GM04503 (cell line): ENCODE measurements at places on chromosomes 2 and 18.
A peak's percentile ranks its signal among the peaks of the same experiment; 100 is the strongest.

- no peak for DNase-seq
These were observed 14.7 kb upstream of the OTOS start for GRCh38 chr2:240155048-240155744.

DNA sequence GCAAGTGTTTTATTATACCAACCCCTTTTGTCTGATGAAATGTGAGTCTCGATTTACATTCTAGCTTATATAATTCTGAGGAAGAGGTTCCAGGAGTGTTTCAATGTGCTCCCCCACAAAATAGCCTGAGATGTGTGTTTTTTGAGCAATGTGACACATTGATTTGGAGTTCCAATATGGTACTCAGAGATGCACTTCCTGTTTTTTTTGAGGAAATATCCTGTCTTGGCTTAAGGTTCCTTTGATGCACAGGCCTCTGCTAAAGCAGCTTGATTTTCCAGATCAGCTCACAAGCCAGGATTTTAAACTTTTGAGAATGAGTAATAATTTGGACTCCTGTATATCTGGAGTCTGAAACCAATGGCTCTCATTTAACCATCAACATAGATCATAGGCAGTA is 221.4 kb downstream of the ACTR3 start:
- no peak for DNase-seq

DNA sequence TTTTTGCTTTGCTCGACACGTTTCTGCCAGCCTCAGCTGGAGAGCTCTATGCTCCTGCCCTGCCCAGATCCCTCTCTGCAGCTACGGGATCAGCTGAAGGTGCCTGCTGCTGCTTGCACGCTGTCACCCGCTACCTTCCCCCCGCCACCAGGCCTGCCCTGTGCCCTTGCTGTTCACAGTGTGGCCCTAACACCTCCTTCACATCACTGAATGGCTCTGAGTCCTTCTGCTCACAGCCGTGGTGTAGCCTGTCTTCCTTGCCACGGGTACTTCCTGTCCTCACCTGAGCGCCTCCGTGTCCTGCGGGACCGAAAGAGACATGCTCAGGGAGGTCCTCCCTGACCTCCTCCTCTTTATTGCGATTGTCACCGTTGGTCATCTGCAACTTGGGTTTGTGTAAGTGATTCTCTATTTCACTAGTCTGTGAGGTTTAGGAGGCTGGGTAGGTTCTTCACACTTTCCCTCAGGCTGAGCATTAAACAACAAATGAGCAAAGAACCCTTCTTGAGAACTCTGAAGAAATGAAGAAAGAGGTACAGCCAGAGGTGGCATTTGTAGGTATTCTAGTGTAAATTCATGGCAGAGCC is 127.5 kb downstream of the NCK2 start:
- DNase-seq: no peak

GRCh38 chr2:235064976-235065375 is 113.2 kb downstream of the SH3BP4 start:
- DNase-seq: no peak

GRCh38 chr18:47899107-47899840 is 31.2 kb downstream of the SMAD2 start:
- no peak for DNase-seq

DNA sequence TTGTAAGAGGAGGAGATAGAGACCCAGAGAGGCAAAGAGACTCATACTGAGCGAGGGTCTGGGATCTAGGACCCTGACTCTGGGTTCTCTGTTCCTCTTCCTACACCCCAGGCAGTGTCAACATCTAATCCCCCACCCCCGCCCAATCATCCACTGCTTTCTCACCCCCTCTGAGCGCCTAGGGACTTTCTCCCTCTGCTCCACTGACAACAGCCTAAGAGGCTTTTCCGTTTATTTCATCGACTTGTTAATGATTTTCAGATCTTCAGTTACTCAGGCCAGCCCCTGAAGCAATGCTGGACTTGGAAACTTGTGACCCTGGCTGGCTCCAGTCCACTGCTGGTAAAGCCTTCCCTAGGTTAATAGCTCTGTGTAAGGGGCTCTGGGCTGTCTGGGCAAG is 65.1 kb downstream of the TFCP2L1 start:
- DNase-seq: no peak

DNA sequence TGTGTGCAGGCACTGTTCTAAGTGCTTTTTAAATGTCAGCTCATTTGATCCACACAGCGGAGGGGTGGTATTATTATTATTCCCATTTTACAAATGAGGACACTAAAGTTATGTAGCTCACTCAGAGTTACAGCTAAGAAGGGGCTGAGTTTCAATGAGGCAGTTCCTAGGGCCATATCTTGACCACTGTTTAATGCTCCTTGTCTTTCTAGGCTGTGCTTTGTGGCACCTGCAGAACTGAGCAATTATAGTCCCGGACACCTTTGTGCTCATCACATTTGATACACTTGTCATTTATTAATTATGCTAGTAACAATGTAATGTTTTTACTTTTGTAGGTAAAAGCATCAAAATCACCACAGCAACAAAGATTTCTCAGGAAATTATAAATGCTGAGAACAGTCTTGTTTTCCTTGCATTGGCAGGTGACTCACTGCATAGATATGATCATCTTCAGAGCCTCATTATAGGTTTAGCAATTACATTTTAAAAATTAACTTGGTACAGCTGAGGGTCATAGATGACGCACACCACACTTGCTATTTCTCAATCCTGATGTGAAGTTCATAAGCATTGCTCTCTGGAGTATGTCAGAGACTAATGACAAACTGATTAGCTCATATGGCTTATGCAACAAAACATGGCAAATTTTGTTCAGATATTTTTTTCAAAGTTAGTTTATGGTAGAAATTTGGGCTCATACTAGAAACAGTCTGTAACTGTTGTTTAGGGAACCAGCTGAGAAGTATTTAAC is 366.8 kb downstream of the TGIF1 start:
- DNase-seq: peak; percentile 65

- no peak for DNase-seq
These were observed 758 bp downstream of the RIF1 start for GRCh38 chr2:151410485-151410834.

GRCh38 chr2:2942906-2943305 is 434.7 kb downstream of the EIPR1 start:
- DNase-seq: no peak

DNA sequence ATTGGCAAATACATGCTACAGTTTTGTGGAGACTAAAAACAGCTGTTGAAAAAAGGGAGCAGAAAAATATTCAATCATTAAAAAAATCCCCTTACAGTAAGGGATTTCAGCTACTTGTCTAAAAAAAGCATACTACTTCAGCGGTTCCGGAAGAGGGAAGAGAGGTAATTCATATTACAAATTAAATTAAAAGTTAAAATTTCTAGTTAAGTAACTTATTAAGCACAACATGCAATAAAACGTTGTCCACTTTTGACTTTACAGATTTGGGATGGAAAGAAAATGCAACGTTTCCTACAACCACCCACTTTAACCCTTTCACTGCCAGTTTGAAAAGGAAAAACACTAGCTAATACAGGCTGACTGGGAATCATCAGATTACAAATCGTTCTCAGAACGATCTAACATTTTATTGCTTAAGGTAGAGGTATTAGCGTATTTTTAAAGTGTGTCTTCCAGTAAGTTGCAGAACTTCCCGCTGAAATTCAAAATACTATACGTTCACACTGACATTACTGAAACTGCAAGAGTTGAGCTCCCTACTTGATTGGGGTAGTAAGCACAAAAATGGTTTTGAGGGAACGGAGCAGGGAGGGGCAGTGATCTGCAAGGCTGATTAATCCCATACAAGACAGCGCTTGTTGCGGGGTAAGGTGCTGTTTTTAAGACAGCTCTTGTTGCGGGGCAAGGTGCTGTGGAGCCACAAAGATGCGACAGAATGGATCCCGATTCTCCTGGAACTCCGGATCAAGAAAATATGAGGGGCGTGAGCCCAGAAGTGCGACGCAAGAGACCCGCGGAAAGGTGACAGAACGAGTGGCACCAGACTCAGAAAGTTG is 743 bp downstream of the HADHA start:
- no peak for DNase-seq

DNA sequence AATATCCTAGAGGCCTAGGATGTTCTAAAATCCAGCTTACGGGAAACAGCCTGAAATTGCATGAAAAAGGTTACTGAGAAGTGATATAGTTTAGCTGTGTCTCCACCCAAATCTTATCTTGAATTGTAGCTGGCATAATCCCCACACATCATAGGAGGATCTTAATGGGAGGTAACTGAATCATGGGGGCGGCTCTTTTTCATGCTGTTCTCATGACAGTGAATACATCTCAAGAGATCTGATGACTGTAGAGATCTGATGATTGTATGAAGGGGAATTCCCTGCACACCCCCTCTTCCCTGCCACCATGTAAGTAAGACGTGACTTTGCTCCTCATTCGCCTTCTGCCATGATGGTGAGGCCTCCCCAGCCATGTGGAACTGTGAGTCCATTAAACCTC is 385.6 kb upstream of the ID2 start:
- DNase-seq: no peak

- DNase-seq: peak; percentile 87
These were observed 86.2 kb downstream of the METTL8 start for GRCh38 chr2:171347591-171348032.

DNA sequence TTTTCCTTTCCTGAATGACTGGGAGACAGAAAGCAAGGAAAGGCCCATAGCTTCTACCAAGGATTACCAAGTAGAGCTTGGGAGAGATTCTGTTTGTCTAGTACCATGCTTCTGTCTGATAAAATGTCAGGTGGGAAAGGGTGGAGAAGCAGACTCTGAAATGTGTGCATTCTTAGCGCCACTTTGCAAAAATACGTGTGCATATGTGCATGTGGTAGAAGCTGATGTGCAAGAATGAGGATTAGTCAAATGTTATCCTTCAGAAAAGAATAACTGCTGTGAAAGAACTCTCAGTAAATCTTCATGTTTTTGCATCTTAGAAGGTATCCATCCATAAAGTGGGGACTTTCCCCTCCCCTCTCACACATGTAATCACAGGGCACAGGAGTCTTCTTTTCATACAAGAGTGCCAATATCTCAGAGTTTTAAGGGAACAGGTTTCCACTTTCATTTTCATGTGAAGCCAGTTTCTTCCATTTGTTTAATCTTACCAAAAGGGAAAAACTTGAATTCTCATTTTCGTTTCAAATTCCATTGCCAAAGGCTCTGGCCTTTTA is 15.4 kb upstream of the DGKD start:
- no peak for DNase-seq

- no peak for DNase-seq
These were observed 54.7 kb upstream of the FZD7 start for GRCh38 chr2:201978986-201979385.

DNA sequence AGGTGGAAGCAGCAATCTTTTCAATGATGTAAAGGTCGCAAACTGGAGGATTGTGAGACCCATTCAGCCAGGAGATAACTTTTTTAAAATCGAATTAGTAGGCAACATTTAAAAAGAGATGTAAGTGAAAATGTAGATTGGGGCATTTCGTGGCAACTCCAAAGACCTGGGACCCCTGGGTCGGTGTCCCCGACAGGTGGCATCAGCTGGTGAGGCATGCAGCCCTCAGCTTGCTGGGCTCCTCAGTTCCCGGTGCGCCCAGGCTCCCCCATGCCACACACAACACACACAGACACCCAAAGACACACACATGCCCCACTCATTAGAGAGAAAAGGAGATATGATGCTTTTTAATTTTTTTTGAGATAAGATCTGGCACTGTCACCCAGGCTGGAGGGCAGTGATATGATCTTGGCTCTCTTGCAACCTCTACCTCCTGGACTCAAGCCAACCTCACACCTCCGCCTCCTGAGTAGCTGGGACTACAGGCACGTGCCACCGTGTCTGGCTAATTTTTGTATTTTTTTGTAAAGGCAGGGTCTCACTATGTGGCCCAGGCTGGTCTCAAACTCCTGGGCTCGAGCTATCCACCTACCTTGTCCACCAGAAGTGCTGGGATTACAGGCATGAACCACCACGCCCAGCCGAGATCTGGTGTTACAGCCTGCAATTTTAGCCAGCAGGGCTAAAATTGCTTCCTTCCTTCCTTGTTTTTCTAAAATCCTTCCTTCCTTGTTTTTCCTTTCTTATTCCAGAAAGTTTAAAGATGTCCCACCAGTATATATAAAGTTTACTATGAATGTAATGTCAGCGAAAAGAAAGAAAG is 122.6 kb upstream of the EPAS1 start:
- DNase-seq: no peak

DNA sequence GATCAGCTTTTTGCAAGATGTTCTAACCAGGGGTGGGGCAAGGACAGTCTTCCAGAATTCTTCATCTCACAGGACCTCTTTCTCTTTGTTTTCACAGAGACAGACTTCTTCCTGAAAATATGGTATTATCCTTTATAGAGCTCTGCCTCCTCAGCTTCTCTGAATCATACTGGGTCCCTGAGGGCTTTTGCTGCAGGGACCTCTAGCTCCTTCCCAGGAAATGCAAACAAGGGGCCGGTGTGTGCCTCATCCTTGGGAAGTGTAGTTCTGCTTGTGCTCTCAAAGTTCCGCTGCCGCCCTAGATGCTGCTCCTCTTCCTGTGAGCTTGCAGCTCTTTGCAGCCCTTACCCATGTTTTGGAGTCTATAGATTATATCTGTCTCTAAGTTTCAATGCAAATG is 99.5 kb upstream of the NPAS2 start:
- no peak for DNase-seq

DNA sequence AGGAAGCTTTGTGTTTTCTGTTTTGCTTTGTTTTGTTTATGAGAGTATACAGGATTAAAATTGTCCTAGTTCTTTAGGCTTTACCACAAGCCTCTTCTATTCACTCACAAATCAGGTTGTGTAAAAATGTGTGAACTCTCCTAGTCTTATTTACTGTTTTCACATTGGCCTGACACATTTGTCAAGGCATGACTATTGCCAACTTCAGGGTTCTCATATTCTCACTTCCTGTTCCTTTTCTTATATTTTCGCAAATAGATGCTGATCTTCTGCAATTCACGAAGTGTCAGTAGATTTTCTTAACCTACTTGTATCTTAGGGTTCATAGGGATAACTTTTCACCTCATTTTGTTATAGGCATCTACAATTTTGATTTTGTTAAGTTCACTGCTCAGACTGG is 67.1 kb downstream of the CCDC102B start:
- DNase-seq: no peak

DNA sequence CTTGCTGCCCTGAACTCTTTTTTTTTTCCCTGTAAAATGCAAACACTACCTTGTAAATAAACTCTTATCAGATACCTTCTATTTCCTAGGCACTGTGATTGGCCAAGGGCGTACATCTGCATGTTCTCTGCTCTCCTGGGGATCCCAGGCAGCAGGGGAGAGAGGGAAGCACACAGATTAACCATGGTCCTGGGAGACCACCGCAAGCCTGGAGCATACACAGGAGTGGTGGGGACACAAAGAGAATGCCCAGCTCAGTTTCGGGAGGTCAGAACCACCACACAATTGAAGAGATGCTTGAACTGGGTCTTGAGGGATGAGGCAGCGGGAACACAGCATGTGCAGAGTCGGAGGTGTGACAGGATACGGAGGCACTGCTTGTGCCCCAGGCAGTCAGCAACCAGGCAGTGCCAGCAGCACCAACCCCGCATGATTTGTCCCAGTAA is 2.1 kb downstream of the GREB1 start:
- DNase-seq: no peak

GRCh38 chr2:239977111-239977510 is 48.0 kb downstream of the NDUFA10 start:
- no peak for DNase-seq

- DNase-seq: no peak
These were observed 756.6 kb downstream of the TSN start for GRCh38 chr2:122512091-122512490.
